ENCODE measurements at places on chromosomes 2 and 18.

DNA sequence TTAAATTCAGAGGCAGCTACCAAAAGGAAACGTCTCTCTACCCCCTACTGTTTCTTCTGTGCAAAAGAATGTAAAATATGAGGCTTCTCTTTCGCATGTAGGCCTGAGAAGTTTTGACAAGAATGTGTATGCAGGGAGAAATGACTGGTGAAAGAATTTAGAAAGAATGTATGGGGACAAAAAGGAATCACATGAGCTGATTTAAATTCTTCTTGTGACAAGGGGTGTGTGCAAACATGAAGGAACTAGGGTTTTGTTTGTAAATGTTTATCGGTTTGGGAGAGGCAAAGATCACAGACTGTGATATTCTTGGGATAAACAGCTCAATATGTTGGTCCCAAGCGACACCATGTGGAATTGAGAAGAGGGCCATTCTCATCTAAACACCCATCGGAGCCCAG, 345.2 kb upstream of the VRK2 start:
- DNase-seq, result no peak

DNA sequence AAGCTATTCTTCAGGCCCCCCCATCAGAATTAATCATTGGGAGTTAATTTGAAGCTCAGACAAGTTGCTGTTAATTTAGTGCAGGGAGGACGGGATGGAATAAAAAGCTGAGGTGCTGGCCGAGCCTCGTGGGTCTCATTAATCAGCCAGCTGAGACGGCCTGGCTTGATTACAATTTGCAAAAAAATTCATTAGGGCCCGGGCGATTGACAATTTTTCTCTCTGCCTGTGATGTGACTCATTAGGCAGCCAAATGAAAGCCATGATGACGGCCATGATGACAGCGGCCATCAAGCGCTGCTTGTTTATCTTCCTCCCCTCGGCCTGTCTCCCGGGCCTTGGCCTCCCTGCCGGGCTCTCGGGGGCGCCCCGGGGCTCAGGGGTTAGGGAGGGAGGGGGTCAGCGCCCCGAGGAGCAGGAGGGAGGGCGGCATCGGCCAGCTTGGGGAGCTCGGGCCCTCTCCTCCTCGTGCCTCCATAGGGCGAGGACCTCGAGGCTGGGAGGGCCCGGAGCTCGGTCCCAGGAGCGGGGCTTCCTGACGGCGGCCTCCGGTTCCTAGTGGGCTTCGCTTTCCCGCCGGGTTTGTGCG, 5.2 kb downstream of the GBX2 start:
- DNase-seq, result no peak

DNA sequence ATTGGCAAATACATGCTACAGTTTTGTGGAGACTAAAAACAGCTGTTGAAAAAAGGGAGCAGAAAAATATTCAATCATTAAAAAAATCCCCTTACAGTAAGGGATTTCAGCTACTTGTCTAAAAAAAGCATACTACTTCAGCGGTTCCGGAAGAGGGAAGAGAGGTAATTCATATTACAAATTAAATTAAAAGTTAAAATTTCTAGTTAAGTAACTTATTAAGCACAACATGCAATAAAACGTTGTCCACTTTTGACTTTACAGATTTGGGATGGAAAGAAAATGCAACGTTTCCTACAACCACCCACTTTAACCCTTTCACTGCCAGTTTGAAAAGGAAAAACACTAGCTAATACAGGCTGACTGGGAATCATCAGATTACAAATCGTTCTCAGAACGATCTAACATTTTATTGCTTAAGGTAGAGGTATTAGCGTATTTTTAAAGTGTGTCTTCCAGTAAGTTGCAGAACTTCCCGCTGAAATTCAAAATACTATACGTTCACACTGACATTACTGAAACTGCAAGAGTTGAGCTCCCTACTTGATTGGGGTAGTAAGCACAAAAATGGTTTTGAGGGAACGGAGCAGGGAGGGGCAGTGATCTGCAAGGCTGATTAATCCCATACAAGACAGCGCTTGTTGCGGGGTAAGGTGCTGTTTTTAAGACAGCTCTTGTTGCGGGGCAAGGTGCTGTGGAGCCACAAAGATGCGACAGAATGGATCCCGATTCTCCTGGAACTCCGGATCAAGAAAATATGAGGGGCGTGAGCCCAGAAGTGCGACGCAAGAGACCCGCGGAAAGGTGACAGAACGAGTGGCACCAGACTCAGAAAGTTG, 743 bp downstream of the HADHA start:
- DNase-seq, result peak; percentile 31

- no peak for DNase-seq
Measured at GRCh38 chr18:32284284-32284683, 94.4 kb downstream of the MEP1B start.

DNA sequence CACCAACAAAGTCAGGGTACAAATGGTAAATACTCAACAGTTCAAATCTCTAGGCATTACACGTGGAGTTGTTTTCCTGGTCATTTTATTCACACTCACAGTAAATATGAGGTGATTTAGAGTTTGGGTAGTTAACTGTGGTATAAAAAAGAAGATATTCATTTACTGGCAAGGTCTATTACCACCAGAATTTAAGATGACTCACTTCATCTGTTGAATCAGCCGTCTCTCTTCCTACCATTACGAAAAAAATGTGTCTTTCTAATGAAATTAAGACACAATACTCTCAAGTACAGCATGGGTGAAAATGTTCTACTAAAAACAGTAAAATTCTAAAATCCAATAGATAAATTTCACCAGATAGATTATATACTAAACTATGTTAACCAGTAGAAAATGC, 21.0 kb upstream of the GPR75 start:
- DNase-seq, result no peak

DNA sequence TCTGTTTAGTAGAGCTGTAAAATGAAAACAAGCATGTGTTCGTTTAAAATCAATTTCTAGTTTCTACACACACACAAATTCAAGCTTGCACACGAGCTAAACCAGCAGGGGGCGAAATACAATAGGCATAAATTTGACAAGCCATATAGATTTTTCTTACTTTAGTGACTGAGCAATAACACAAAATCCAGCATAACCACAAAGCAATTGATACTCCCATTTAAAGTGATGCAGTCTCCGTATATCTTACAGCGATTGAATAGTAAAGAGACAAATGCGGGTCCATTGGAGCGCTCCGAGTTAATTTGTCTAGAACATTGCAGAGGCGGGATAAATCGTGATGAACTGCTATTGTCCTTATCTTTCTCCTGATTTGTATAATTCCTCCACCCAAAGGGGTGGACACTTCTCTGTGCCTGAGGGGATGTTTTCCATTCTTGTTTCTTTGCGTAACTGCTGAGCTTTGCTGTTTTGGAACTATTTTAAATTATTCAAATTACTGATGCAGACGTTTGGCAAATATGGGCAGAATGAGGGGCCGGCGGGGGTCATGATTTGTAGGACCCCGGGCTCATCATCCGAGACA, 1.2 kb upstream of the AFTPH start:
- DNase-seq, result peak; percentile 89

- DNase-seq, result no peak
Measured at GRCh38 chr2:45180033-45180746, 170.9 kb upstream of the SIX2 start.

- DNase-seq, result no peak
Measured at GRCh38 chr2:217127744-217128143, 267.9 kb upstream of the TNP1 start.

DNA sequence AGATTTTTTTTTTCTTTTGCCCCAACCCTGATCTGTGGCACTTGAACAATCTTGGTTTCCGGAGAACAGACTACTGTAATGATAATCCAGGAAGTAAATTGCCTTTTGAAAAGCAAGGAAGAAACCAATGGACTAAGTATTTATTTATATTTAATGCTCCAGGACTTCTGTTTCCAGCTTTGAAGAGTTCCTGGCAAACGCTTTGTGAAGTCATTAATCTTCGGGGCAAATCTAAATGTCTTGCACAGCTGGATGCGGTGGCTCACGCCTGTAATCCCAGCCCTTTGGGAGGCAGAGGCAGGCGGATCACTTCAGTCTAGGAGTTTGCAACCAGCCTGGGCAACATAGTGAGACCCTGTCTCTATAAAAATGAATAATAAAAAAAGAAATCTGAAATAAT, 135.1 kb upstream of the GATA6 start:
- no peak for DNase-seq

- DNase-seq, result no peak
Measured at GRCh38 chr2:171547720-171548119, 25.4 kb downstream of the CYBRD1 start.

- no peak for DNase-seq
Measured at GRCh38 chr2:196314780-196315179, 143.4 kb upstream of the STK17B start.

DNA sequence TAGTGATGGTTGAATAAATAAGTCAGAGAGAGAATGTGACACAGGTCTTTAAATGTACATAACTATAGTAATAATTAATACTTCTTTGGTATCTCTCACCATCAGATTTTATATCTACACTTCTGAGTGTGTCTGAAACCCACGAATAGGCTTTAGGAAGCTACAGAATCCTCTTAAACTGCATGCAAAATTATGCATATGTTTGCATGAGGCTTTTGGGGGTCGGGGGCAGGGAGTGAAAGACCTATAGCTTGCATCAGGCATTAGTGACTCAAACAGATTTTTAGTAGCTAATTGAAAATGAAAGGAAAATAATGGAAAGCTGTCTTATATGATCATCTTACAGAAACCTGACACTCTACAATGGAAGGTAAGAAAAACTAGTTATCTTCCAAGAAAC, 14.9 kb downstream of the LRPPRC start:
- no peak for DNase-seq

- DNase-seq, result no peak
Measured at GRCh38 chr2:98540536-98540935, 67.8 kb downstream of the COA5 start.

Data from RPMI8226 (cell line).